ENCODE measurements at places on chromosomes 4 and X.

- no peak for DNase-seq
Measured at GRCh38 chrX:10015723-10016518, 48.8 kb downstream of the CLDN34 start.

DNA sequence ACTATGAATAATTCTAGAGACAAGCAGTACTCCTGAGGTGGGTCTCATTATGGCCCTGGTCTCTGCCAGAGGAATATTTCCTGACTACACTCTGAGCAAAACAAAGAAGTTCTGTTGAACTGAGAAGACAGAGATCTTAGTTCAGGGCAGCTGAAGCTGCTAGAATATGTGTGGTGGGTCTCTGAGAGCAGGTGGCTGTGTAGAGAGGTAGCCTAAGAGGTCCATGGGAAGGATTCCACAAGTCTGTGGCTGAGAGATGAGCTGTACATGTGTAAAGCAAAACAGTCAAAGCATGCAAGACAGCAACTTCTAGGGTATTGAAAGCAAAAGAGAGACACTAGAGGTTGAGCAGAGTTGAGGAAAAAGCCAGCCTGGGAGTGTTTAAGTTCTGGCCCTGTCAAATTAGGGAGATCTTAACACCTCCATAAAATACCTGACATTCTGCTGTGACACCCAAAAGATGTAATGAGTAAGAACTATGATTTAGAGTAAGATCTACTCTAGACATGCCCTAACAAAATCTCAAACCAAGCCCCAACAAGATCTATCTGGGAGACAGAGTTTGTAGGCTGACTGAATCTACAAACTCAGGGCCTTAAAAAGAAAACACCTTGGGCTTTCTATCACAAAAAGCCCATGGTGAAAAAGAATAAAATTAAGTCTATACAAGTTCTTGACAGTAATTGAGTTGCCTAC lies 274.4 kb downstream of the BANK1 start:
- no peak for DNase-seq

GRCh38 chrX:2828344-2828958 lies at the start of gene GYG2:
TSS of gene GYG2 (plus strand) at chrX:2828930. CDS start at chrX:2830189, 1,259 bp downstream.
- DNase-seq, result peak; percentile 0

- no peak for DNase-seq
Measured at GRCh38 chr4:174835536-174835935, 6.5 kb upstream of the GLRA3 start.

DNA sequence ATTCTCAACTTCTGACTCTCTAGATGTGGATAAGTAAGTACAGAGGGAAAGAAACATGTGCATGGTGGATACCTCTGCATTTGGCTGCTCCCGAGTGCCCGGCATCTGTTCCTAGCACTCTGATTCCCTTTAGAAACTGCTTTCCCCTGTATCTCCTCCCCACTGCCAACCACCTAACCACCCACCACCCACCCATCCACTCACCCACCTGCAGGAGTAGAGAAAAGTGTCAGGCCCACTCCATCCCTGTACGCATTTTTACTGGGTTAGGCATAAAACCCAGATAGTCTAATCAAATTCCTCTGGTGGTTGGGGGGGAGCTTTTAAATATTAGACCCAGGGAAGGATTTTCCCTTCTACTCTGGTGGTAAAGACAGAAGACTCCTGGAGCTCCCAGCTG lies 63.0 kb downstream of the TMEM154 start:
- no peak for DNase-seq

DNA sequence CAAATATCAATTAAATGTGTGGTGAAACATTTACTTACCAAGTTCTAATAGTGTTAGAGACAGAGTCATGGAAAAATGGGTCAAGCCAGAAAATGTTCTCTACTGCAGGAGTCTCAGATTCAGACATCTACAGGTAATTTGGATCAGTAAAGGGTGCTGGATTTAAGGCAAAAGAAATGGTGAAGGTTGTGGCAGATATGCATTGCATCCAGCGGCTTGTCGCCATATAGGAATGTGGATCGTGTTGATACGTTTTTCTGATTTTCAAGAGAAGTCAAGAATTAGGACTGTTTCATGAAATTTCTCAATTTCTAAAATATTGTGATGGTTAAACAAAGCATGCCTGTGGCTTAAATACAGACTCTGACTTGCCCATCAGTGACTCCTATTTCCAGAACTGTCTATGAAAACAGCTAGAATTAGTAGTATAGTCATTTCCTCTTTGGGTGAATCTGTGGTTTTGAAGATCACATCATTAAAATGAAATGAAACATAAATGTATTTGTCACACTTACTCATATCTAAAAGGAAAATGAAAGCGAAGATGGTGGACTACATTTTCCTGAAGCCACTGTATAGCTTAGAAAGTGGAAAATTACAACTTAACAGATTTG lies 110.1 kb upstream of the VEGFC start:
- DNase-seq, result no peak

GRCh38 chr4:2663275-2663674 lies 92.9 kb downstream of the TNIP2 start:
- DNase-seq, result no peak

DNA sequence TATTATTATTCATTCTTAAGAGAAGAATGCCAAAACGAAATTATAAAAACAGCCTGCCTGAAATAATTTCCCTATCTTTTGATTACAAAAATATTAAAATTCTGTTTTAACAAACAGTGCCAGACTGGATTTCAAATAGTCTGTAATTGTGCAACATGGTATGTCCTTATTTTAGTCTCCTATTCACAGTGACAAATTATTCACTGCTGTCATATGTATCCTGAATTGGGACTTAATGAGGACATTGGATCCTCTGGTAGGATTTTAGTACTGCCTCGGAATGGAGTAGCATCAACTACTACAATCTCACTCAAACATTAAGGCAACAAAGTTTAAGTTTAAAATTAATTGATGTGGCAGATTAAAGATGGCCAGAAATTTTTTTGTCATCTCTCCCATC lies 97.6 kb downstream of the CASK start:
- no peak for DNase-seq

DNA sequence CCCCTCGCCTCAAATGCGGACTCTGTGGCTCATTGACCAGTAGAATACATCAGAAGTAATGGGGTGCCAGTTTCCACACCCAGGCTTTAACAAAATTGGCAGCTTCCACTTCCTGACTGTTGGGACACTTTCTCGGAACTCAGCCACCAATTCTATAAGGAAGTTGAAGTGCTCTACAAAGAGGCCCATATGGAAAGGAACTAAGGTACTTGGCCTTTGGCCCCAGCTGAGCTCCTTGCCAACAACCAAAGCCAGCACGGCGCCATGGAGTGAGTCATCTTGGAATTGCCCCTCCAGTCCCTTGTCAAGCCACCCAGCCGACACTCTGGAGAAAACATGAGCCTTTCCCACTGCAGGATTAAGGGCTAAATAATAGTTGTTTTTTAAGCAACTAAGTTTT lies 262.2 kb upstream of the INTU start:
- peak; percentile 48 for DNase-seq

DNA sequence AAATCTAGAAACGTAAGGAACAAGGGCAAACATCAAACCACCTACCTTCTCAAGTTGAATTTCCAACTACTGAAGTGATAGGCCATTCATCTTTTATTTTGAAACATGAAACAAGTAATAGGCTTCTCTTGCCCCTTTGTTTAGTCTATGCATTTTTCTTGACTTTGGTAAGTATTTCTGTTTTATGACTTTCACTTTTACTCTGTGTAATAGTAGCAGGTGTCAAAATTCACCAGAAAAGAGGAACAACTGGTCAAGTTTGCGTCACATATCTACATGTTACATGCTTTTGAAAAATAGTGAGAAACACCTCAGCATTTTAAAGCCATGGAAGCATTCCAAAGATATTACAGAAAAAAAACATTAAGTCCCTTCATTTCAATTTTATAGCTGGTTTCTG lies 157.1 kb upstream of the FTHL17 start:
- DNase-seq, result no peak

- DNase-seq, result no peak
Measured at GRCh38 chrX:10598540-10598939, 21.8 kb downstream of the MID1 start.

DNA sequence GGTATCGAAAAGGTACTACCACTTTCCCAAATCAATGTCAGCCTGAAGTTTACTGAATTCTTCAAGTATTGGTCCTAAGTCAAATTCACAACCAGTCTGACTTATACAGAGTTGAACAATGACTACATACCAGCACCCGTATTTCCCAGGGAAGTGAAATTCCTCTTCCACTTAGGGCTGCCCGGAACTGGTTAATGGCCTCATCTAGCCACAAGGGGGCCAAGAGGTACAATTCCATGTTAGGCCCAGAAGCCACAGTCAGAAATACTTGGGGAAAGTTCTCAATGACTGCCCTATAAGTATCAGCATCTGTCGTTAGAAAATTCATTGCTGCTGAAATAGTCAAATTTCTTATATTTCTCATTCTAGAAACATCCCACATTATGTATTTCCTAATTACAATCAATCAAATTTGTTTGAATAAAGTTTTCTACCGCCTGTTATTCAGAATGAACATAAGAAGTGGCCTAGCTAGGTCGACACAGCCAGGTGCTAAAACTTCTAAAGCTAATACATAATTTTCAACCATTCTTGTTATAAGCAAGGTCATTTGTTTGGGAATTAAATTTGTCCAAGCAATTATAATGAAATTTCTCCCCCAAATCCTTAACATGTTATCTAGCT lies 5.6 kb upstream of the PCDH7 start:
- DNase-seq, result peak; percentile 47

DNA sequence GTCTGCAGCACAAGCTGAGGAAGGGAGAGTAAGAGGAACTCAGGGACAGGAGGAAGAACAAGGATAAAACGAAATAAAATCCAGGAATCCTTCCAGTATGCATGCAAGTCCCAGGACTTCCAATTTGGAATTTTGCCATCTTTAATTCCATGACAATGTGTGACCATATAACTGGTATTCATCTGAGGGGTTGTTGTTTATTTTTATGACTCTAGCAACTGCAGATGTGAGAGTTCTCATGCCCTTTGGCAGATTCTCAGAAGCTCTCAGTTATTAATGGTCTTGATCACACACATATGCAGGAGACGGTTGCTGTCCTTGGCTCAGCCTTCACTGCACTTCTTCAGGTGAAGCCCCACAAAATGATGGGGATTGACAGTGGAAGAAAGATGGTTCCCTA lies 148.2 kb downstream of the SMIM20 start:
- DNase-seq, result no peak

DNA sequence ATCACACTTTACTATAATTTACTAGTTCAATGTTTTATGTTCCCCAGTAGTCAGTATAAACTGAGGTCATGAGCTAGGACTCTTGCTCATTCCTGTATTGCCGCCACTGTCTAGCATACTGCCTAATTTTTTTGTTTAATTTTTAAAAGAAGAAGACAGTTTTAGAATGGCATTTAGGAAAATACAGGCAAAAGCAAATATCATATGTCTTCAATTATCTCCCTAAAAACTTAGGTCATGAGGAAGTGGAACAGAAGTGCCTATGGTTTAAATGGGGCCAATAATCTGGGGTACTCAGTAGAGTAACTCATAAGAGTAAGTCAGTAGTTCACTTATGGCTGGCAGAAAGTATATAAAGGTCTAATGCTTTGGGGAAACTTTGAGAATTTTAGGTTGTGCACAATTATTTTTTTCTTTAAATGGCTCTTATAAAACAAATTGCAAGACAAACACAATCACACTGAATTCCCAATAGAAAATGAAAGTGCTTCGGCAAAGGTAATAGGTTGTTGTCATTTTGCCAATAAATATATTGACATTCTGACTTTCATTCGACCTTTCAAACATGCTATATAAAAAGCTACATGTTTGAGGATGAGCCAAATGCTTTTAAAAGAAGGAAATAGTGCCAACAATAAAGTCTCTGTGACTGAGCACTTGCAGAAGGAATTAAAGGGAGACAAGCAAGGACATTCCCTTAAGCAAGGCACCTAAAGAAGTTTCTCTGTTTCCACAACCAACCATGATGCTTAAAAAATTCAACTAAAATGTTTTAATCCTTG lies 390.1 kb downstream of the PDGFC start:
- peak; percentile 42 for DNase-seq

DNA sequence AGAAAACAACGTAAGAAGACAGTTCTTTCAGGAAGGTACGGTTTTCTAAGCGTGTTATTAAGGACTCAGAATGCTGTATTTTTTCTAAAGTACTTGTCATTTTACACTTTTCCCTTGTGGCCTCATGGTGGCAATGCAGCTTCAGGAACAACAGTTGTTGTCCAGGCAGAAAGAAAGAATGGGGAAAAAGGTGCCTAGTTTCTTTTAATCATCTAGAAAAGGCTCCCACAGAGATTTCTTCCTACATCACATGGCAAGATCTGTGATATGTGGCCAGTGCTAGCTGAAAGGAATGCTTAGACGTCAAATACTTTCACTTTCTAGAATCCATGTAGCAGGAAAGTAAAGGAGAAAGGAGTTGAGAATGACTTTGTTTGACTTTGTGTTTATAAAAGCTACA lies 49.0 kb upstream of the TRAM1L1 start:
- DNase-seq, result peak; percentile 53

GRCh38 chr4:34039766-34040165 lies 2204.5 kb downstream of the ARAP2 start:
- no peak for DNase-seq

DNA sequence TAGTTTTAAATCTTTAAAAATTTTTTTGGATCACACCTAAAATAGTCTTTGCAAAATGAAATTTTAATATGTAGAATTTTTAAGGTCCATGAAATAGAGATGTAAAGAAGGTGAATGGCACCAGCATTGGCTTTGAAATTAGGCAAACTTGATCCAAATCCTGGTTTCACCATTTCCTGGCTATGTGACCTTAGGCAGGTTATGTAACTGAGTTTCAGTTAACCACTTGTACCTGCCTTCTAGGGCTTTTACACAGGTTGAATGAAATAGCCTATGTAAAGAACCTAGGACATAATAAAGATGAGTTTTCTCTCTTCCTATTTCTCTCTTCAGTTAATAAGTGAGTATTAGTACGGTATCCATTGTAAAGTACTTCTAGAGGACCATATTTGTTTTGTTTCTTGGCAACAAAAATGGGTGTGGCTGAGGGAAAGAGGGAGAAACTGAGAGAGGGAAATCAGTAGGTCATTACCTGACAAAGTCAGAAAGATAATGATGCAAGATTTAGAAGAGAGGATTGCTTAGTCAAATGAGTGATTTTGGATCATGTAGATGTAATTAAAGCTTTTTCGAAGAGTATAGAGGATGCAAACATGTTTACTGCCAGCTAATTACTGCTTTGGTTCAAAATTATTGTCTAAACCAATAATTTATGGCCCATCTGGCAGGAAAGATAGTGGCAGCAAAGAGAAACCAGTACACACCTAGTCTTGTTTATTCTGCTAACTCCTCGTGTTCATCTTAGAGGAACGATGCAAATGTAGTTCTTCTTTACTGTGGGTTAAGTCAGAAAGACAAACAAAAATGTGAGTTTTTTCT lies 81.9 kb downstream of the PDLIM5 start:
- no peak for DNase-seq

GRCh38 chrX:13196782-13197181 lies 123.1 kb downstream of the ATXN3L start:
- DNase-seq, result no peak

DNA sequence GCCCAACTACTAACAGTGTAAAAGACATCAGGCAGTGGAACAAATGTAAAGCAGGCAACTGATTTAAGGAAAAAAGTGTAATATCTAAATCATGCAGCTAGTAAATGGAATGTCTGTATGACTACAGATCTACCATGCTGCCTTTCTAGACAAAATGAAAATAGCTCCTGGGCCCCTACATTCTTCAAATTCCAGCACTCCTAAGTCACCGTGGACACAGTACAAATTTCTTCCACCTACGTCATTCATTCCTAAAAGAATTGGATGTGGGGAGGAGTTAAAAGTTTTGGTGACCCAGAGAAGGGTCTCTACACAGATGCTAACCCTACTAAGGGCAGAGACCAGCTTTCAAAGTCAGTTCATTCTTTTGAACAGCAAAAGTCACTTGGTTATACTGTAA lies 137.2 kb upstream of the ARHGEF9 start:
- no peak for DNase-seq

GRCh38 chr4:175281894-175282293 lies 363.7 kb downstream of the ADAM29 start:
- no peak for DNase-seq

Data from LoVo (cell line).